Brain (organoid and tissue), 16 donors: ENCODE measurements at places on chromosomes 1 and 21.

DNA sequence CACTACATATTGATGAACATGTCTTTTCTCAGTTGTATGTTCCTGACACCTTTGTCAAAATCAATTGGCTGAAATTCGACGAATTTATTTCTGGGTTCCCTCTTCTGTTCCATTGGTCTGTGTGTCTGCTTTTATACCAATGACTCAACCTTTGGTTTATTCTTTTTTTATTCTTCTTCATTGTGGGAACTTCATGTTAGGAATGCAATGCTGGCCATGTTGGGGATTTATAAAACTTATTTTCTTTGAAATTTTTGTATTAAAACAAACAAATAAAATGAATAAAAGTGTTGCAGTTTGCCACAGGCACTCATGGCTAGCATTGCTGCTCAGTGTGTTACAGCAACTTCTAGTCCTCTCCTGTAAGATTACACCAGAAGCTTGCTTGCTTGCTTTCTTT, 287.8 kb downstream of the DUSP10 start:
- no peak for DNase-seq

- peak; percentile 17 for DNase-seq
Observed at GRCh38 chr1:21045351-21045750, 131.3 kb downstream of the EIF4G3 start.

DNA sequence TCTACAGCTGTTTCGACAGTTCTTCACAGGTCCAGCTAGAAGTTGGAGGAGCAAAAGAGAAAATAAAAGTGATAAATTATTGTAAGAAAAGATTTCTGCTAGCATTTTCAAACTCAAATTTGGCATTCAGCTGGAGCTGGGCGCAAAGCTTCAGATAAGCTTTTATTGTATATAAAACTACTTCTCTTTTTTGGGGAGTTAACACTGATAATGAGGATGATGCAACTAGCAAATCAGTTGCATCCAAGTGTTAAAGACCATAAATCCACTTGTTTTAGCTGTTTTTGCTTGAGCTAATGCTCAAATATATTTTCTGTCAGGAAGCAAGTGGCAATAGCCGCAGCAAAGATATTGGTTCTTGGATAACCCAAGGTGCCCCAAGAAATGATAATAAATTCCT, 127.1 kb upstream of the PKN2 start:
- no peak for DNase-seq

GRCh38 chr1:51690285-51690961, 73.5 kb downstream of the OSBPL9 start:
- no peak for DNase-seq

DNA sequence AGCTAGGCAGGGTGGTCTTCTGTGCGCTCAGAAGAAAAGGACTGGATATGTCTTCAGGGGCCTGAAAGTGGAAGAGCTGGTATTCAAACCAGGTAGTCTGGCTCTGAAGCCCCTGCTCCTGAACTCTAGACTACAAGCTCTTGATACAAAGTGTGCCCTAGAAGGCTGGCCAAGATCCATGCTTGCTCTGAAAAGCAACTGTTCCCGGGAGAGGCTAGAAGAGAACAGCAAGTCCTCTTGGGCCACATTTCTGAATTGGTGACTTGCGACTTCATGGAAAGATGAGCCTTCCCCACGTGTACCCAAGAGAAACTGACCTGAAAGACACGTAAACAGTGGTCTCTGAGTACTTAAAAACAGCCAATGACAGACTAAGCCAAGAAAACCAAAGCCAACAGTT, 123.3 kb upstream of the GRIK3 start:
- DNase-seq, result no peak

DNA sequence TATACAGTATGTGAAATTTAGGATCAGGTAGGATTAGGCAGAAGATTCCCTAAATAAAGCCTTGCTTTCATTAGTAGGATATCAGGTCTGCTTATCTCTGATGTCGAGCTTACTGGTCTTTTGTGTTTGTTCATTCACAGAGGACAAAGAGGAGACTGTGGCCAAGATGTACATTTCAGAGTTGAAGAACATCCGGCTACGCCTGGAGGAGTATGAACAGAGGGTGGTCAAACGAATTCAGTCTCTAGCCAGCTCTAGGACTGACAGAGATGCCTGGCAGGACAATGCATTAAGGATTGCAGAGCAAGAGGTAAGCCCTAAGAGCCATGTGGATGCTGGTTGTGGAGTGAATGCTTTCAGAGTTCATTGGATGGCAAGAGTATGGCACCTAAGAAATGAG, 106.2 kb downstream of the MACF1 start:
- DNase-seq, result no peak

DNA sequence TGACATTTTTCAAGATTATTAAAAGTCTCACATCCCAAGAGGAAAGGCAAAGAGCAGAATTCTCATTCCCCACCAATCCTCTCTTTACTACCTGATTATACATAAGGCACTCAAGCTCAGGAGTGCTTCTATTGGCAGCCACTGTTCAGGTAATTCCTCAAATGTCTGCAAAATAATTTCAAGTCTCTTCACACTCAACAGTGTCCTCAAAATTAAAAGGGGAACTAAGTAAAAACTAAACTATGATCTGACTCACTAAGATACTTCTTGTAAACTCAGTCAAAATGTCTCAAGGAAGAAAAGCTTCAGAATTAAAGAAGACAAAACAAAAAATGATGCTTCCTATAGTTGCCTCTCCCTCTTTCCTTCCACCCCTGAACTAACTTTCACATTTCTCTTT, 135.6 kb downstream of the GPATCH2 start:
- DNase-seq, result no peak

- DNase-seq, result peak; percentile 4
Observed at GRCh38 chr21:15415541-15416261, 314.1 kb upstream of the USP25 start.

DNA sequence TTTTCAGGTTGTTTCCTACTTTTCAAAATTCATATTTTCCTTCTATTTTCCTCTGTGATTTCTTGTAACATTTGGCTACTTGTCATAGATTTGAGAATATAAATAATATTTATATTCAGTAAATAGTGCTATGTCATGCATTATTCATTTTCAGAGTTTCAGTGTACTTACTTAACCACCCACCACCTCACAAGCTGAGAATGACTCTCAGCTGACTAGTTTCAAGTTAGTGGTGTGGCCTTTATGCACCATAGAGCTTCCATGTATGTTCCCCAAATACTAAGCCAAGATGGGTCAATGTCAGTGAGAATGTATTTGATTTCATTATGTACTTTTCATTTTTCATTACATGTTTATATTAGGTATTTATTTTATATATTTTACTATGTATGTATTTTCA, 56.9 kb upstream of the RGS1 start:
- no peak for DNase-seq

DNA sequence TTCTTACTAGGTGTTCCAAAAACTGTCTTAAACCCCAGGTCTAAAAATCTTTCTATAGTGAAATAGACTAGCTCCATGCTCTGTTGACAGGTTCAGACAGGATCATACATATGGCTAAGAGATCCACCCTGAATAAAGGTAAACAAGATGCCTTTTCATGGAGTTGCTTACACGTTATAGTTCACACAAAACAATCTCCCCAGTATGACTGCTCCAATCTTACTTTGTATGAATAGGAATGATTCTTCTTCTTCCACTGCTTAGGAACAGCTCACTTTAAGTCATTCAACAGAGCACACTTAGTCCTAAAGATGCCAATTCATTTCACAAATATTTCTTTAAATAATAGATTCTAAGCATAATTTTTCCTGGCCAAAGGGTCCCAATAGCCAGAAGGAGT, 16.0 kb downstream of the ELK4 start:
- DNase-seq, result no peak

DNA sequence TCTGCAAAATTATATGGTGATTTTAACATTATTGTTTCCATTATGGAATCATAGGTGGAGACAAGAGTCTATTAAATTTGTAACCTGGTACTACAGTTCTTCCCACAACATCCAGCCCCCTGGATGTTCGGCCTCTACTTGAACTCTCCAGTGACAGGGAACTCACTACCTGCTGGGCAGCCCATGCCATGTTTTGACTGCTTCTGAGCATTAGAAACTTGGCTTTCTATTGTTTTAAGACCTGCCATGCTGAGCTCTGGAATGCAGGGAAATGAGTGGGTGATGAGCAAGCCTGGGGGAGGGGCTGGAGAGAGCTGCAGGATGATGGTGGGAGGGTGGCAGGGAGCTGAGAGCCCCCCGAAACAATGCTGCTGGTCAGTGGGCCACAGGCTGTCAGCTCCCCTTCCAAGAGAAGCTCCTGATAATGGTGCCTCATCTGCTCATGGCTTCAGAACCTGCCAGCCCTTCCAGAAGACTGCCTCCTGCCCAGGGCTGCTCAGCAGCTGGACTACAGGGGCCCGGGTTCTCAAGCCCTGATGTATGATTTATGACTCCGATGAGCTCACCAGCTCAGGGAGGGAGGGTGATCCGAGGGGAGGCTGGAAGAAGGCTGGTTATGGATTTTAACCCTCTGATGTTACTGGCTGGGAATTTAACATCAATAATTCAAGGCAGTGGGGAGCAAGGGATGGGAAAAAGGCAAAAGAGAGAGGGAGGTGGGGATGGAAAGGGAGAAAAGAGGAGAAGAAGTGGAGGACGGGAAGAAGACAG, 205.0 kb downstream of the HIVEP3 start:
- DNase-seq, result no peak

GRCh38 chr1:25913206-25913605, 7.0 kb upstream of the STMN1 start:
- no peak for DNase-seq

DNA sequence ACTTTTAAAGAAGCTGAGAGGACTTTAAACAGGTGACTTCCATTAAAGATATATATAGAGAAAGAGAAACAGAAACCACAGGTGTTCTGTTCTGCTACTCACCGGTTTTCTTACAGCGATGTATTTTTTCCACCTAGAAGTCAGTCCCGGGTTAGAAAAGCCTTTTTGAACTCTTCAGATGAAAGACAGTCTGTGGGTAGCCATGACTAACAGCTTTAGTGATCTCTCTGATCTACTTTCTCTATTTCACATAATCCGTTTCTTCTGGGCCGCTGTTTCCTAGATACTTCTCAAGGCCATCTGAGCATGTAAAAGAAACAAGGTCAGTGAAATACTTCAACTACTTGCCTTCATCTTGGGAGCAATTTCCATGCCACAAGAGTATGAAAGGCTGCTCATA, 25.1 kb downstream of the WDR64 start:
- DNase-seq, result no peak

DNA sequence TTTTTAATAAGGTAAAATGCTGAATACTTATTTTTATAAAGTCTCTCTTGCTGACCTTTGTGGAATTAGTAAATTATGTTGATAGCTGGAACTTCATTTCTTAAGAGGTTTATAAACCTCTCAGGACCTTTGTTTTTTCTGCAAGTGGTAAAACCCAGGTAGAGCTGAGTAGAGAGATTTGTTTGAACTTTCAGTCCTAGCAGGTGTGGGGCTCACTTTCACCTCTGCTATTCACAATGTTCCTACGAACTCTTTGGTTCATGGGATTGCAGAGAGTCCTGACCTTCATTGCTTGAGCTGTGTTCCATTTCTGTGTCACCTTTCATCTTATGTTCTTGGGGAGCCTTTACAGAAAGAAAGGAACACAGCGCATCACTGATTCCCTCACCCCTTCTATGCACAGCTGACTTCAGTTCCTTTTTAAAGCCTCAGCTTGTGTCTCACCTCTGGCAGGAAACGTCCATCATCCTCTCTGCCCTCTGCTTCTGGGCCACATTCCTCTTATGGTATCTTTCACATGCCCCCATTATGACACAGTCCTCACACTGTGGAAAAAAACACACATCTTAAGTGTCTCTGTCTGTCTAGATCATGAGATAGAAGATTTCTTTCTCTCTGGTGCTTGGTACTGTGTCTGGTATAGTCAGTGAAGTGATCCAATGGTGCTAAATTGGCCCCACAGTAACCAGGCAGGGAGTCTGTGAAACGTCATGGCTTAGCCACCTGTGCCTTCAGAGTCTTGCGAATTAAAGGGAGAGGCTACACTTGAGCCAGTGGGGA, 262.5 kb upstream of the B3GALT2 start:
- no peak for DNase-seq

DNA sequence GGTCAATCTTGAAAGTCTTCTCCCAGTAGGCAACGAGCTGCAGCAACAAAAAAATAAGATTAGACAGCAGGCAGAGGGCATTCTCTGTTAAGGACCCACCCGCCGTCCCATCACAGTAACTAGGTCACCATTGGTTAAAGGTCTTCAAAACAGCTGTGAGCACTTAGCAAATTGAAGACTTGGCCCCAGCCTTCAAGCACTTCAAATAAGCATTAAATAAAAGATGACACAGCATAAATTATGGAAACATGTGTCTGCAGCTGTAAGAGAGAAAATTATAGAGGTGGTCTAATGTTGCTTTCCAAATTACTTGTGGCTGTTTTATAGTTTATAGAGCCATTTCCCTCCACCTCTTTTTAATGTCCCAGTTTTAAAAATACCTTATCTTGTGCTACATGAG, 61.2 kb downstream of the VANGL1 start:
- peak; percentile 8 for DNase-seq

DNA sequence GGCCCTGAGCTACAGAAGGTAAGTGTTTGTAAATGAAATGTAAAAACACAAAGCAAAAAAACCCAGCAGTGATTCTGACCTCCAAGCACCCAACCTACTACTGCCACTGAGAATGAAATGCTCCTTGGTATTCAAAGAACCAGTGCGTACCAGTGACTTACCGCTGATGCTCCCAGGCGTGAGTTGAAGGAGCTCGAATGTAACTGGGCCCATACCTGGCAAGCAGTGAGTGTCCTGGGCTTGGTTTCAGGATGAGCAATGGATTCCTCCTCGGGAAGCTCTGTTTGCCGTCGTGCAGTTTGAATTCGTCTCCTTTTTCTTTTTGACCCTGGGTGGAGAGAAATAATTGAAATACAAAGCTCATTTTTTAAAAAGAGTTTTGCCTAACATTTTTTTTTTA, 121.9 kb downstream of the ATG4C start:
- DNase-seq, result no peak

DNA sequence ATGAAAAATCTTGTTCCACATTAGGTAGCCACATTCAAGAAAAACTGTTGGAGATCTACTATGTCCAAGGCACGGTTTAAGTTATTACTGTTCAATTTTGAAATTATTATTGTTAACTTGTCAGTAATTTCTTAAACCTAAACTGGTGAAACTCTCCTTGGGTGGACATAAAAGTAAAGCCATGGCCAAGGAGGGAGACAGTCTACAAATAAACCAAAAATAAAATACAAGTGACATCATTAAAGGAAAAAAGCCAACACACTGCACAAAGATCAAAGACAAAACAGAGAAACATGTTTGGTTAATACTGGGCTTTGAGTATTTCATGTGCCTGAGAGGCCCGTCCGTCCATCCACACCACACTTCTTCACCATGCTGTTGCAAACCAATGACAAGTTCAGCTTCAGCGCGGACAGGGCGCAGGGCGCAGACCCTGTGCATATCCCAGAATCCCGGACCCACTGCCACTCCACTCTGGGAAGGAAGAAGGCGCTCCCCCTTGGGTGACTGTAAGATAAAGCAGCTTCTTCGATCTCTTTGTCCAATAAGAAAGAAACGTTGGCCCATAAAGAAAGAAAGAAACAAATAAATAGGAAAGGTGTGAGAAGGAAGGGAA, 918 bp upstream of the RASAL2 start:
- DNase-seq, result no peak
